ENCODE measurements at places on chromosomes 7 and 10.

- DNase-seq: no peak
Measured at GRCh38 chr7:44235582-44236332, 35.0 kb downstream of the YKT6 start.

DNA sequence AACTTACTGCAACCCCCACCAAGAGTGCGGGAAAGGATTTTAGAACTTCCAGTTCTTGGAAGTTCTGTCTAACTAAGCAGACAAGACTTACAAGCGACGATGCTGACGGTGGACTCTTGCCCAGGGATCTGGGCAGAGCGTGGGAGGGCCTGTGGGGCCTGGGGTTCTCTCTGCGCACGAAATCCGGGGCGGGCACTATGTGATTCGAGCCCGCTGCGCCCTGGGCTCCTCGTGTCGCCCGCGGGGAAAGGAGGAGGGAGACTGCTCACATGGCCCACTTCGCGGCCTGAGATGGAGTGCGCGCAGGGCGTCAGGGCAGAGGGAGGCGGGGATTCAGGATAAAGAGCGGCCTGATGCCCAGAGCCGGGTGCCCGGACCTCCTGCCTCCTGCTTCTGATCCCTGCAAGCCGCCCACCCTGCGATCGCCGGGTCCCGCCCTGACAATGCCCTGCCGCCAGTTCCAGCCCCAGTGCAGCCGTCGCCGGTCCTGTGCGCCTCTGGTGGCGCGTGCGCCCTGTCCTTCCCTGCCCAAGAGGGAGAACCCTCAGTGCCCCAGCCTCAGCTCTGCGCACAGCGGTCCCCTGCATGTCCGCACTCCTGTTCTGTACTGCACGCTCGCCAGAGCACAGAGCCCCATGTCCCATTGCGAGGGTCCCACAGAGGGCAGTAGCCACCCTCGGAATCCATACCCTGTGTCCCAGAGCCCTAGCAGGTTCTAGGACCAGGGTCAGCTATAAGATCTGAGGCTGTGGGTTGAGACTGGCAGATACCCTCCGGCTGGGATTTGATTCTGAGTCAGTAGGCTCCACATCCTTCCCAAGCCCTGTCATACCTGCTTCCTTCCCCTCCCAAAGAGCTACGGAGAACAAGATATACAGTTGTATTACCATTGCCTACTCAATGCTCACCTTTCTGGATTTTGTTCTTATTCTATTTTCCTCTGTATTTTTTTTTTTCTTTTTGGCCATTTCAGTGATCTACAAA lies 99.4 kb upstream of the TMEM106B start:
- DNase-seq: peak; percentile 4

DNA sequence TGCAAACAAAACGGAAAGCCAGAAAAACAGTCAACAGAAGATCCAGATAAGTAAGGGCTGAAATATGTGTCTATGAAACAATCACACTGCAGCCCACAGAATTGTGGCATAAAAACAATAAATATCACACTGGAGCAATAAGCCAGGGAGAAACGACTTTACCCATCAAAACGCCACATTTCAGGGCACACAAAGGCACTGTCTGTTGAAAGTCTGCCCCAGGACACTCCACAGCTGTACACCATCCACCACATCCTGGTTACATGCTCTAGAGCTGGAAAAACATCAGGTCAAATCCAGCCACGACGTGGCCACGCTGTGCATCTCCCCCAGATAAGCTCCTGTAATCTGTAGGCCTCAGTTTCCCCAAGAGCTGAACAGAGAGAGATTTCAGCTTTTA lies 88.7 kb downstream of the COBL start:
- no peak for DNase-seq

- DNase-seq: no peak
Measured at GRCh38 chr10:117266400-117266799, 25.5 kb downstream of the SLC18A2 start.

- DNase-seq: no peak
Measured at GRCh38 chr10:113987805-113988204, 55.9 kb upstream of the ADRB1 start.

GRCh38 chr7:27199849-27200760 lies at the start of gene HOXA13:
Gene HOXA13 (minus strand): TSS chr7:27200091. CDS start chr7:27200077, 14 bp downstream.
- DNase-seq: no peak

DNA sequence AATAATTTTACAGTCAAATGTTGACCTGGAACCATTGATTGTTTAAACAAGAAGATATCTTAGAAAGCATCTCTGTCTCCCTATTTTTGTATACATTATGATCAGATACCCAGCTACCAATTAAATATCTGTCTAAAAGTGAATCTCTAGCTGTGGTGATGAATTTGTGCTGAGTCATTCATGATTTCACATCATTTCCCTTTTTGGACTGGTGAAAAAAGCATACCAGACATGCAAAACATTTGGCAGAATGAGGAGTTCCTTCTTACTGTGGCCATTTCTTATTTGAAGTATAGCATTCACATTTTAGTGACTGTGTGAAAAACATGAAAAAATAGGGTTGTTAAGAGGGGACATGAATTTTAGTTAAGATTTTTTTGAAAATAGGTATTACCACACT lies 98.0 kb upstream of the GATA3 start:
- DNase-seq: no peak

DNA sequence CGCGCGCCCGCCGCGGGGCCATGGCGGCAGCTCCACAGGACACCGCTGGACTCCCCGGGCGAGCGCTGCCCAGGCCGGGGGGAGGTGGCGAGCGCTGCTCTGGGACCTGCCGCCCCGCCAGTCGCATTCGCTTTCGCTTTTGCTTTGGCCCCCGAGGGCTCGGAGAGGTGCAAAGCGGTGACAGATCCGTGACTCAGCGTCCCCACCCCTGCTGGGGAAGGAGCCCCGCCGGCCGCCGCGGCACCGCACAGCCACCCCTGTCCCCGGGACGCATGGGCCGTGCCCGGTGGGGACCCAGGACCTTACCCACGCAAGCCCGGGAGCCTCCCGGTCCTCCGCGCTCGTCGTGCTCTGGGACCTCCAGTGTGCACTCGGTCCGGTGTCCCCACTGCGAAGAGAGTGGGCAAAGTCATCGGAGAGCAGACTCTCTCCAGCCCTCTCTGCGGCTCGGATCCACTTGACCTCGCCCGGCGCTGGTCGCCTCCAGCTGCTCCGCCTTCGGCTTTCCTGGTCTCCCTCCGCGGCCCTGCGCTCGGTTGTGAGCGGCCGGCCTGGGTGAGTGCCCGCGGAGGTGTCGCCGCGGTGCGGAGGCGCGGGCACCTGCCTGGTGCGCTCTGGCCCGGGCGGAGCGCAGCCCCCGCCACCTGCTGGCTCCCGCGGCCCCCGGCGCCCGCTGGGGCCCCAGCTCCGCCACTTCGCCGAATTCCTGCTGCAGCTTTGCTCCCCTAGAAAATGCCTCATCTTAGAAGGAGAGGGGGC lies at the start of gene IL15RA:
Gene IL15RA, minus strand, starts transcription at position 73 of the 759 bp plus-strand sequence. Its CDS starts 51 bp downstream, at position 22.
- DNase-seq: peak; percentile 79

DNA sequence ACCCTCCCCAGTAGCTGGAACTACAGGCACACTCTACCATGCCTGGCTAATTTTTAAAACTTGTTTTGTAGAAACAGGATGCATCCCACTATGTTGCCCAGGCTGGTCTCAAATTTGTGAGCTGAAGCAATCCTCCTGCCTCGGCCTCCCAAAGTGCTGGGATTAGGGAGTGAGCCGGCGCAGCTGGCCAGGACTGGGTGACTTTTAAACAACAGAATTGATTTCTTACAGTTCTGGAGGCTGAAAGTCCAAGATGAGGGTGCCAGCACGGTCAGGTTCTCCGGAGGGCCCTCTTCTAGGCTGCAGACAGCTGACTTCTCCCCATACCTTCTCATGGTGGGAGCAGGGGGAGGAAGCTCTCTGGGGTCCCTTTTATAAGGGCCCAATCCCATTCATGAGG lies 75.2 kb upstream of the CHST15 start:
- DNase-seq: no peak

DNA sequence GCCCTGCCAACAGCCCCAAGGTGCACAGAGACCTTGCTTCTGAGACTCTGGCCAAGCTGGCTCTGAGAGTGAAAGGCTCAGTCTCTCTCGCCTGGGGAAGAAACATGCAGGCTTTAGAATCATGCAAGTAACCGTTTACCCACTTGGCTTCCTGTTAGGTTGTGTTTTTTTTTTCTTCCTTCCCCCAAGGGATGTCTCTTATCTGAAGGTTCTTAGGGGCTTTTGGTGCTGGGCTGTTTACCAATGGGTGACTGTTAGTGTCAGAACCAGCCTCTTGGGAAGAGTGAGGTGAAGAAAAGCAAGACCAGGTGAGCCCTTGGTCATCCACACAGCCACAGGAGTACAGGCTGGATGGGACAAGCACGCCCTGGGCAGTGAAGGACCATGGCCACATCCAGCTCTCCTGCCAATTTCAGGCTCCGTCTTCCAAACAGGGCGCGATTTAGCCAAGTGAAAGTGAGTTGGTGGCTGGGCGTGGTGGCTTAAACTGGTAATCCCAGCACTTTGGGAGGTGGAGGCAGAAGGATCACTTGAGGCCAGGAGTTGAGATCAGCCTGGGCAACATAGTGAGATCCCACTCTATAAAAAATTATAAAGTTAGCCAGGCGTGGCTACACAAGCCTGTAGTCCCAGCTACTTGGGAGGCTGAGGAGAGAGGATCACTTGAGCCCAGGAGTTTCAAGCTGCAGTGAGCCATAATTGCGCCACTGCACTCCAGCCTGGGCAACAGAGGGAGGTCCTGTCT lies 76.3 kb upstream of the CUX1 start:
- no peak for DNase-seq

DNA sequence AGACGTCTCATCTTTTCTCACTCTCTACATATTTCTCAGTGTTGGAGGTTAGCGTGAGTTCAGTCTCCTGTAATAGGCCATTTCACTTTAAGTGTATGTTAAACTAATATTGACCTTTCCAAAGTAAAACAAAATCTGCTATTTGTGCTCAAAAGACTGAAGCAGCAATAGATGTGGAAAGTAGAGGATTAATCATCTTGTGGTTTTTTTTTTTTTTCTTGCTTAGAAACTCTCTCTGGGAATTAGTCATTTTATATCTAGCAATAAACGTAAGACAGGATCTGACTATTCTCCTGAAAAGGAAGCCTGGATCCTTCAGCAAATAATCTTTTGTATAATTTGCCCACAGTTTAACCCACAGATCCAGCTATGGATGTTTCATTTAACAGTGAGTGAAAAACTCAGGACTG lies 81.7 kb downstream of the NRP1 start:
- DNase-seq: no peak

All from CD8-positive, alpha-beta memory T cell (primary cell).